ENCODE measurements at places on chromosomes 2 and 18. TPM values are rescaled to one million over a fixed set of nuclear protein-coding genes. Genes with fewer than 3 reads are reported as not detected.

Gene RAB6C
- 1.7 TPM for polyA plus RNA-seq

Gene IL37
- polyA plus RNA-seq: 0.27 TPM

Gene SIX3
- not detected for polyA plus RNA-seq

Gene VSNL1
- polyA plus RNA-seq: 4.3 TPM

Gene UGT1A4
- polyA plus RNA-seq: not detected

Gene LONRF2
- 2.8 TPM for polyA plus RNA-seq

Gene STARD6
- 0.20 TPM for polyA plus RNA-seq

Gene CDKL4
- 0.77 TPM for polyA plus RNA-seq

Gene LRATD1
- 24.0 TPM for polyA plus RNA-seq

Gene CLEC4F
- 0.08 TPM for polyA plus RNA-seq

Gene UGT1A3
- polyA plus RNA-seq: not detected

Gene SP100
- 29.7 TPM for polyA plus RNA-seq

Gene PUS10
- 12.9 TPM for polyA plus RNA-seq

Gene THOC1
- 67.4 TPM for polyA plus RNA-seq

Gene SPATA3
- not detected for polyA plus RNA-seq

Gene CSRNP3
- 9.0 TPM for polyA plus RNA-seq

Gene DLX2
- 0.08 TPM for polyA plus RNA-seq

Gene PJVK
- 10.3 TPM for polyA plus RNA-seq

Gene BUB1
- polyA plus RNA-seq: 22.2 TPM

Gene DNER
- 73.5 TPM for polyA plus RNA-seq

Gene SERPINB5
- not detected for polyA plus RNA-seq

Gene POTEJ
- not detected for polyA plus RNA-seq

Gene MAP2
- polyA plus RNA-seq: 34.6 TPM

Gene STK39
- polyA plus RNA-seq: 39.8 TPM

Gene ANKRD44
- polyA plus RNA-seq: 10.1 TPM

Gene ANKRD53
- 0.47 TPM for polyA plus RNA-seq

Gene GBX2
- polyA plus RNA-seq: 0.29 TPM

Gene CERKL
- 14.4 TPM for polyA plus RNA-seq

Gene CD8B2
- 0.19 TPM for polyA plus RNA-seq

Gene VRK2
- polyA plus RNA-seq: 25.3 TPM

Data from right renal pelvis (tissue), 4 donors.